ENCODE measurements at places on chromosomes 6 and 20. TPM values are rescaled to one million over a fixed set of nuclear protein-coding genes. Genes with fewer than 3 reads are reported as not detected.

WFDC5 gene
- total RNA-seq, result not detected

CARMIL1 gene
- total RNA-seq, result 40.4 TPM

TAP2 gene
- total RNA-seq, result 27.2 TPM

OTOR gene
- total RNA-seq, result not detected

MCCD1 gene
- not detected for total RNA-seq

SMOC2 gene
- 7.7 TPM for total RNA-seq

MACROD2 gene
- 3.9 TPM for total RNA-seq

ADAM33 gene
- 5.7 TPM for total RNA-seq

SNAP25 gene
- 0.69 TPM for total RNA-seq

TCP11 gene
- not detected for total RNA-seq

LRRN4 gene
- 0.61 TPM for total RNA-seq

ARMC12 gene
- 0.78 TPM for total RNA-seq

CPNE5 gene
- total RNA-seq, result 0.88 TPM

PRSS35 gene
- 2.9 TPM for total RNA-seq

RFX6 gene
- total RNA-seq, result not detected

MAVS gene
- total RNA-seq, result 24.3 TPM

PACRG gene
- total RNA-seq, result not detected

PTGIS gene
- total RNA-seq, result 40.2 TPM

FLRT3 gene
- total RNA-seq, result 0.80 TPM

RRAGD gene
- 29.7 TPM for total RNA-seq

PPP1R3G gene
- not detected for total RNA-seq

LHFPL5 gene
- not detected for total RNA-seq

PSMB8 gene
- total RNA-seq, result 22.0 TPM

SLPI gene
- total RNA-seq, result not detected

SLC32A1 gene
- total RNA-seq, result 0.33 TPM

KIAA0408 gene
- total RNA-seq, result 10.8 TPM

DCDC2 gene
- total RNA-seq, result 0.15 TPM

ZBTB46 gene
- 22.4 TPM for total RNA-seq

LRP11 gene
- total RNA-seq, result 20.0 TPM

BHLHE23 gene
- total RNA-seq, result 0.38 TPM

BEND6 gene
- total RNA-seq, result 1.9 TPM

FHL5 gene
- total RNA-seq, result not detected

FRMD1 gene
- total RNA-seq, result not detected

HLA-F gene
- 9.6 TPM for total RNA-seq

OVOL2 gene
- 11.4 TPM for total RNA-seq

CCM2L gene
- 5.5 TPM for total RNA-seq

NNAT gene
- 66.8 TPM for total RNA-seq

KCNK5 gene
- 44.3 TPM for total RNA-seq

BTBD9 gene
- total RNA-seq, result 5.3 TPM

SNX21 gene
- 16.8 TPM for total RNA-seq

SLC22A16 gene
- not detected for total RNA-seq

GJA10 gene
- total RNA-seq, result not detected

RAB32 gene
- 6.8 TPM for total RNA-seq

ZFP57 gene
- 1.2 TPM for total RNA-seq

RBM24 gene
- 0.38 TPM for total RNA-seq

TRIM31 gene
- total RNA-seq, result not detected

ADTRP gene
- total RNA-seq, result 0.45 TPM

Data from H1 (cell line).